ENCODE measurements at places on chromosomes 3 and 15.

- no peak for DNase-seq
Observed at GRCh38 chr15:100134089-100134583, 207.6 kb downstream of the ADAMTS17 start.

- no peak for DNase-seq
Observed at GRCh38 chr3:112341386-112341785, 8.4 kb downstream of the CD200 start.

DNA sequence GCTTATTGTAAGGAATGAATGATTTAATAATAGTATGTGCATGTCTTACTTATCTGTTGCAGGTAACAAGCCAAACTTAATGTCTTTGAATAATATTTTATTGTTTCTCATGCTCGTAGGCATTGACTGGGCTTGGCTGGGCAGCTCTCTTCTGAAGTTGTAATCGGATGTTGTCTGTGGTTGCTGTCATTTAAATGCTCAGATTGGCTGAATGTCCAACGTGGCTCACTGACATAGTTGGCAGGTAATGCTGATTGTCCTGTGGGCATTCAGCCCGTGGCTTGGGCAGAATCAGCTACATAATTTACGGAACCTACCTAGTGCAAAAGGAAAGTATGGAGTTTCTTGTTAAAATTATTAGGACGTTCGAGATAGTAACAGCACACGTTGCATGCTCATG lies 297.4 kb upstream of the GBE1 start:
- no peak for DNase-seq

DNA sequence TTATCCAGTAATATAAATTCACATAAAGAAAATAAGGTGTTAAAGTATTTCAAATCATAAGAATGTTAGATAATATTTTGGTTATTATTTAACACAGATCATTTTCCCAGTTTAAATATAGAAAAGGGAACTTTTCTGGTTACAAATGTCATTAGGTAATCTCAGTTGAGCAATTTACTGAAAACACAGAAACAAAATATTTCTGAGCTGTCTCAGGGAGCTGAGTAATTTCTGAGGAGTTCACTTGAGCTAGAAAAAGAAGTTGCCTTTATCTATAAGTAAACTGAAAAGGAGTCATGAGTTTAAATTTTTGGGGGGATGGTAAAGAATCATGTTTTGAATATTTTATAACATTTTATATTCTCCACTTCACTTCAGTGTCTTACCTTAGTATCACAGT lies 855.4 kb upstream of the ARPP21 start:
- DNase-seq, result no peak

DNA sequence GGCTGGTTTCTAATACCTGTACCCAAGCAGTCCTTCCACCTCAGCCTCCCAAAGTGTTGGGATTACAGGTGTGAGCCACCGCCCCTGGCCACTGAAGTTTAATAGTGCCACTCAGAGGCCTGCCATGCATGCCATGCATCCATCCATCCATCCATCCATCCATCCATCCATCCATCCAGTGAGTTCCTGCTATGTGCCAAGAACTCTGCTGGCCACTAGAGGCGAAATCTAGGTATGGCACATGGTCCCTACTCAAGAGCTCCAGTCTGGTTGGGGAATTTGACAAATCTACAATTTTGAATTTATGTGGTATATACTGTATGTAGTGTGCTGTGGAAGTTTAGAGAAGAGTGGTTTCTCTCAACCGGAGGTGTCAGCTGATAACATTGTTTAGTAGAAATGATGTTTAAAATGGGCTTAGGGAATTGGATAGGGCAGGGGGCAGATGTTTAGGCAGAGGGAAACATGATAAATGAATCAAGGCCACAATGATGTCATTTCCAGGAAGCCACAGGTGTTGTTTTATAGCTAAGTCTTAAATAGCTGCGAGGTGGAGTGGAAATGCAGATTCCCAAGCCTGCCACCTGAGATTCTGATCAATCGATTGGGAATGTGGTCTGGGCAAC lies 384.4 kb upstream of the C2CD4B start:
- DNase-seq, result no peak

DNA sequence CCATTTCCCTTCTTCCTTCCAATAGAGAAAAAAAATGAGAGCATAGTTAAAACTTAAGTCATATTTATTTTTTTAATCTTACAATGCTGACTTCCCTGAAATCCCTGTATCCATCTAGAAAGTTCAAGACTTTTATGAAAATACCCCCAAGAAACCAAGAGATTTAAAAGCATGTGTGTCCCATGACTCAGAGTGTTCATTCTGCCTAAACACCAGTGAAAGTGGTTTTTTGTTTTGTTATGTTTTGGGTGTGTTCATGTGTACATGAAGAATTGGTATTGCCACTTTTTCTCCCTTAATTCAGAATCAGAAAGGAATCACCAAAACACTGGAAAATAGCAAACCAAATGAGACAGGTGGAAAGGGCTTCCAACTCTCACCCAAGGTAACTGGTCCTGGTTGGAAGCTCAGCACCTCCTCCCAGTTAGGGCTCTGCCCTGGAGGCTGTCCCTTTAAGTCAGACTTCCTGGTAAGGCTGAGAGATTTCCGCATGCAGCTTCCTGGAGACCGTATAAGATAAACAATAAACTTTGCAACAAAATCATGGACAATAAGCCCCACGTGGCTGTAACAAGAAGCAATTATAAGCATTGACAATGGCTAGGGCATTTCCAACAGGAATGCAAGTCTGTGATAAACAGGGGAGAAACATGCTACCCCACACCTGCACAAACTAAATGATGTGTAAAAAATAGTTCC lies 121.9 kb upstream of the ARHGEF3 start:
- DNase-seq, result no peak

DNA sequence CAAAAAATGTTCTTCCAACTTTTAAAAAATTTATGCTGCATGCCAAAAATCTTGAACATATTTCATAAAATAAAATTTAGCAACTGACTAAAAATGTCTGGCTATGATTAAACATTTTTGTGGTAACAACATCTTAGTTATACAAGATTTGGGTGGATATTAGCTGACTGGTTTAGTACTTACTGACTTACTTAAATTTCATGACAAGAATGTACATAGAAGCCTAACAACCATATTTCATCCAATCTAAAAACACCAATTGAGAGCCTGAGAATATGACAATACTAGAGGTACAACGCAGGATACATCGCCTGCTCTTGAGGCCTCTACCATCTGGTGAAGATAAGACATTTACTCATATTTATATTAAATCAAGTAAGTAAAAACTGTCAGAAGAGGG lies 34.6 kb downstream of the GNB4 start:
- DNase-seq, result no peak

GRCh38 chr3:28844298-28845005 lies 436.4 kb upstream of the RBMS3 start:
- DNase-seq, result no peak

DNA sequence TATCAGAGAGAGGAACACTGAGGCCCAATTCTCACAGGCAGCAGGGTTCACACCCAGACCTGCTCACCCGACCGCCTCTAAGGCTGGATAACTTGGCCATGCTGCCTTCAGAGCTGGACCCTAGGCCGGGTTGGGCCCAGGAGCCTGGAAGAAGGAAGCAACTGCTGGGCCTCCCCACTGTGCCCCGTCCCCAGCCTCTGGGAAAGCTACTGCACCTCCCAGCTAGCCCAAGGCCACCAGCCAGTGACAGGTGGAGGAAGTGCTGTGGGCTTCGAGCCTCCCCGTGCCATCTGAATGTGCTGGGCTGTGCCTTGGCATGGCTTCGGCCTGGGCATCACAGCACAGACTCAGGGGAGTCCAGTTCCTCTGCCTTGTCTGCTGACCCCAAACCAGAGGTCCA lies 62.5 kb upstream of the RPL32 start:
- no peak for DNase-seq

DNA sequence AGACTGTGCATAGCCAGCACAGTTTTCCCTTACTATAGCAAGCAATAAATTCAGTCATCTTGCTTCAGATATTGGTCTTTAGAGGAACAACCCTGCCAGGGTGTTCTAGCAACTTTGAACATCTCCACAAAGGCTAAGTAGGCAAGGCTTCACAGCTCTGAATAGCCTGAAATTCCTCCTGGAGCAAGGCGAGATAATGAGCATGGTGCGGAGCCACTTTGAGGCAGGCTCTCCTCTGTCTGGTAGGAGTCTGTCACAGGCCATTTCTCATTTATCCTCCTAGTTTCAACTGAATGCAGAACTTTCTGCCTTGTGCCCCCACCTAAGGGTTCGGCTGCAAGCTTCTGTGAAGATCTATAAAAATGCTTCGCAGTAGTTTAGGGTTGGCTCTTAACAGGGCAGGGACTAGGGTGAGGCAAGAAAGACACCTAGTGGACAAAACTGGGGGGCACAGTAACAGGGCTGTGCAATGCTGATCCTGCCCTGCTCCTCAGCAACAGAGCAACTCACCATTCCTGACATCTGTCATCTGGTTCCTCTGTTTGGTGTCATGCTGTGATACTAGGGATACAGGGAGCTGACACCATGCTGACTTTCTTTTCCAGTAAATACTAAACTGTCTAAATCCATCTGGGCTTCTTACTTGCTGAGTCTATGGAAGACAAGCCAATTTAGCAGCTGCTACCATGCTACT lies 16.6 kb upstream of the EHHADH start:
- DNase-seq, result no peak

DNA sequence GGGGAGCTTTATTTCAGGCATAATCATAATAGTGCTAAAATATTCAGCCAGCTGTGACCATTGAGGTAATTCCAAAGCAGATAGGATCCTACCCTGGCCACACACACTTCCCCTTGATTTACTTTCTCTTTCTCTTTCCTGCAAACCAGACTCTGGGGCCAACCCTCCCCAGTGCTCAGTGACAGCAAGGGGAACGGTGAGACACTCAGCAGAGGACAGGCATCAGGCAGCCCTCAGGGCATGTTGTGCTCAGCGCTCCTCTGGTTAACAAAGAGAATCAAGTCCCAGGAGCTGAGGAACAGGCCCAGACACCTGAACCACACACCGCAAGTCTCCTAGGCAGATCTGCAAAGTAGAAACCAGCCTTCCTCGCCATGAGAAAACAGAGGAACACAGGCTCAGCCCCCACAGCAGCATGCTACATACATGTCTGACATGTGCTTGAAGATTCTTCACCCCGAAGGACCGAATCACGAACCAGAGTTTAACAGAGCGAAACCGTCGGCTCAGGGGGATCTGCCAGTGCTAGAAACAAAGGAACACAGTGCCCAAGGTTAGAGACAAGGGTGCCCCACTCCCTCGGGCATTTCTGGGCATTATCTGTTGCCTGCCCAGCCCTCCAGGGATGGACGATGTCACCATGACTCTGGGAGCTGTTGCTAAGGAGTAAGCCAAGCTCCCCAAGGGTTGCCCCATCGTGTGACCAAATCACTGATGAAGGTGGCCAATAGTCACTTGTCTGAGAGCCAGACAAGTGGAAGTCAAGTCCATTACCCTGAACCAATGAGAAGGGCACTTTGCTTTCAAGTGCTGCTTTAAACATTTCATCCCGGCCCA lies 17.5 kb downstream of the HDC start:
- no peak for DNase-seq

GRCh38 chr3:126961791-126962461 lies 21.0 kb upstream of the PLXNA1 start:
- DNase-seq, result no peak
